ENCODE measurements at places on chromosomes 2 and 18.

DNA sequence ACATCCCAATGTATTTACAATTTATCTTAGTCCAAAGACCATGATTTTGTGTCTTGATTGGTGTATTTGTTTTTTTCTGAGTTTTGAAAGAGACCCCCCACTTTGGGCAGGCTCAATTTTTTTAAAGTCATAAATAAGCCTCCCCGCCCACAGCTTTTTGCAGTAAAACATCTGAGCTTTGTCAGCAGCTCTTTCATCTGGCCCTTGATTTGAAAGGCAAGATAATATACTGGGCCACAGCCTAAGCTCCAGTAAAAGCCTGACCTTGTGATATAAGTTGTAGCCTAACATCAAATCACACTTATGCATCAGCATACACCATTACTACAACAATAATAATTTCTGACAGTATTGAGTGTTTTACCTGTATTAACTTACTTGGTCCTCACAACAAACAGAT is 51.3 kb upstream of the SERTAD2 start:
- no peak for DNase-seq

- DNase-seq, result no peak
Measured at GRCh38 chr18:42436222-42436765, 481.3 kb downstream of the PIK3C3 start.

DNA sequence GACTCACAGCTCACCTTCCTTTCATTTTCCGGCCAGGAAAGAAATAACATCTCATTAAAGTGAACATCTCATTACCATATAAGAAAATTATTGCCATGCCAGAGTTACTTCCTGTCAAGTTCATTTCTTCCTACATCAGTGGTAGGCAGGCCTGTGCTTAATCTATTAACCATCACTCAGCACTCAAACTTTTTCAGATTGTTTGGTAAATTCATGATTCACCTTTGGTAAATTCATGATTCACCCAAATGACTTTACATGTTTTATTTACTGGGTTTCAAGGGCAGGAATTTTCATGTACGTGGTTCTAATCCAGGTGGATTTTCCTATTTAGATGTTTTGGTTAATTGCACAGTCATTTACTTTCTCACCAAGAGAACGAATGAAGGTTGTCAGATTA is 116.5 kb downstream of the CSRNP3 start:
- no peak for DNase-seq

GRCh38 chr2:32678825-32679224 is 51.0 kb downstream of the TTC27 start:
- DNase-seq, result no peak

DNA sequence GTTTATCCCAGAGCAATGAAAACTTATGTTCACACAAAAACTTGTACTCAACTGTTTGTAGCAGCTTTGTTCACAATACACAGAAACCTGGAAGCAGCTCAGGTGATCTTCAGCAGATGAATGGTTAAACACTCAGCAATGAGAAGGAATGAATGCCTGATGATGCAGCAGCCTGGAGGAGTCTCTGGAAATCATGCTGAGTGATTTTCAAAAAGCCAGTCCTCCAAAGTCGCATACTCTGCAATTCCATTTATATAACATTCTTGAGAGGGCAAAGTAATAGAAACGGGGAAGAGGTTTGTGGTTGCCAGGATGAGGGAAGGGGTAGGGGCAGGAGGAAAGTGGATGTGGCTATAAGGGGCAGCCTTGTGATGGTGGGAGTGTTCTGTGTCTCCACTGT is 108.1 kb downstream of the CTIF start:
- no peak for DNase-seq

DNA sequence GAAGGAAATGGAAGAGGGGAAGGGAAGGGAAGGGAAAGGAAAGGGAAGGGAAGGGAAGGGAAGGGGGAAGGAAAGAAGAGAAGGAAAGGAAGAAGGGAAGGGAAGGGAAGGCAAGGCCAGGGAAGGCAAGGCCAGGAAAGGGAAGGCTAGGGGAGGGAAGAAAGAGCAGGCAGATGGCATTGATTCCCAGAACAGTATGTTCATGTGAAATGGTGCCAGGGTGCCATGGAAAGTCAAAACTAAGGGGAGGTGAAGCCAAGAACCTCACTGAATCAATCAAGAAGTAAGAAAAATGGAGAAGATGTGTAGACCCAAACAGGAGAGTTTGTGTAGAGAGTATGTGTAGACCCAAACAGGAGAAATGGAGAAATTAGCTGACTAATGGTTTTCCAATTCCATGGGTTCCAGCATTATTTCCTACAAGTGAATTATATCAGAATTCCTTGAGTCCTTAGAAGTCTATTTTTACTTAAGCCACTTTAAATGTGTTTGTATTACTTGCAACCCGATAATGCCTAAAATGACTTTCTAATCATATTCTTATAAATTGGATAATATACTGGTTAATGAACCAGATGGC is 367.6 kb downstream of the TXNL1 start:
- DNase-seq, result no peak

DNA sequence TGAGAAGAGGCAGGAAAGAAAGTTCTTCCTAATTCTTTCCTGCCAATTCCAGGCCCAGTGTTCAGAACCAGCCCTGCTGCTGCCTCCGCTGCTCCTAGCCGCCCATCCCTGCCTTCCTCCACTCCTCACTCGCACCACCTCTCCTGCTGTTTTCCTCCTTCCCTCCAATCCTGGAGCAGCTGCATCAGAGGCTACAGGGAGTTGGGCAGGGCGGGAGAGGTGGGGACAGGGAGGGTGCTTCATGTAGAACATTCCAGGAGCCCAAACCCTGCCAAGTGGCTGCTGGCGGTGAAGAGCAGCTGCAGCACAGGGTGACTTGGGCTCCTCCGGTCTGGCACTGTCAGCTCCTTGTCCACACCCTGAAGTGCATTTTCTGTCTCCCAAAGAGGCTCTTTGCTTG is 176.3 kb downstream of the TNS1 start:
- no peak for DNase-seq

- DNase-seq, result no peak
Measured at GRCh38 chr18:68925268-68925667, 127.4 kb downstream of the CCDC102B start.

- no peak for DNase-seq
Measured at GRCh38 chr2:207072571-207072970, 93.2 kb downstream of the KLF7 start.
